ENCODE measurements at places on chromosomes 11 and 22.

DNA sequence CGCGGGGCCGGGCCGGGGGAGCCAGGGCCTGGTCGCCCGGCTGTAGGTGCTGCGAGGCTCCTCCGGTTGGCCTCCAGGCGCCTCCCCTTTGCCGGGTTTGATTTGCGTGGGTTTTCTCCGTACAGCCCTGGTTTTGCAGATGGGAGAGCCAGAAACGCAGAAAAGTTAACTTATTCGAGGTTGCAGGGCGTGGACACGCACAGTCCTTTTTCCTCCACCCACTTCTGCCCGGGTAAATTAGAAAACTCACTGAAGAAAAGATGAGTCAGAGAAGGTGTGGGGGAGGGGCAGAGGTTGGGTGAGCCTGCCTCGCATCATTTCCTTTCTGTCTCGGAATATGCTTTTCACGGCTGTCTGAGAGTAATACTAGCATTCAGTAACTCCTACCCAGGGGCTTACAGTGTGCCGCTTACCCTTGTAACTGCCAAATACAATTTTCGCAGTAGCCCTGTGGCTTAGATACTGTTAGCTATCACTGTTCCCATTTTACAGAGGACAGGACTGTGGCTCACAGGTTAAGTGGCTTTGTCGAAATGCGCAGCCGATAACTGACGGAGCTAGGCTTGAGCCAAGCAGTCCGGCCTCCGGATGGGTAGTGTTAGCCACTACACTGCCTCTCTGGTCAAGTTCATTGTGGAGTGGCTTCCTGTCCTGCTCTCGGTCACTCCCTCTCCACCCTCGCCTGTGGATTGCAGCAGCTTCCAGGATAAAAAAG, 812 bp downstream of the FADD start:
- peak; percentile 92 for DNase-seq

GRCh38 chr11:27926981-27927481, 180.9 kb downstream of the KIF18A start:
- no peak for DNase-seq

GRCh38 chr22:43273902-43274484, 69.2 kb downstream of the SCUBE1 start:
- DNase-seq = peak; percentile 51

GRCh38 chr22:22770280-22770871, 117.2 kb upstream of the IGLL5 start:
- peak; percentile 77 for DNase-seq

GRCh38 chr11:113546757-113547507, 71.7 kb upstream of the DRD2 start:
- no peak for DNase-seq

DNA sequence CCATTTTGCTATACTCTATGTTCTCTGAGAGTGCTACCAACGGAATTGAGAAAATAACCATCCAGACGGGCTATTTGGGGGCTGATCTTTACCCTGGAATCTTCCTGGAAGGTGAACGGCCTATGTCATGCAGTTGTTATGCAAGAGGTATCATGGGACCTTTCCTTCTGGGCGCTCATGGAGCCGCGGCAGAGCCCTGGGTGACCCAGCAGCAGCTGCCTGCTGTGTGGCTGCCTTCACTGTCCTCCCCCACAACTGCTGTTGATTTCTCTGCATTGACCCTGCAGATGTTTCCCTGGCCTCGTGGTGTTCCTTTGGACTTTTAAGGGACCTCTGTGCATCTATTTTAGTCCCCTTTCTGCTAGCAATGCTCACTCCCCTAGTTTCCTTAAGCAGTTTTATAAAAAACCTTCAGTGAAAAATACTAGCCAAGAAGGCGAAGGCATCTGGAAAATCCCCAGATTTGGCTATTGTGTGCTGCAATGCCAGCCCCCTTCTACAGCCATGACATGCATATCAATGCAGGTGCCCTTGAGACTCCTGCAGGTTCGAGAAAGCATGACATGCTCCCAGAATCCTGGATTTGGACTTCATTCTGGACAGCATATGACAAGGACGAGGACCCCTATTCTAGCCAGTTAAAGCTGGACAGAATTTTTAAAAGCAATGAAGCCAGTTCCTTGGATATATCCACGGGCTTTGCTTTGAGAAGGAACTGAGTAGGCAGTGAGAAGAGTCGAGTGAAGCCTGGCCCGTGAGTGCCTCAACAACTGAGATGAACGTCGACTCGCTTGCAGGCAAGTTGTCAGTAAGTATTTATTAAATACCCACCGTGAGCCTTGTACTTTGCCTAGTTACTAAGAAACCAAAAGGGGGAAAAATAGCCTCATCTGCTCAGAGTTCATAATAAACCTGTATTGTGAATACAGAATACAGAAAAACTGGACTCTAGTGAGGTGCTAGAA, at the start of gene SLC25A18:
Gene SLC25A18, plus strand, starts transcription at position 593 of the 965 bp plus-strand sequence. CDS start 16,447 bp downstream, outside the sequence.
- no peak for DNase-seq

- no peak for DNase-seq
These were observed 914.5 kb downstream of the METTL15 start for GRCh38 chr11:29022676-29023075.

DNA sequence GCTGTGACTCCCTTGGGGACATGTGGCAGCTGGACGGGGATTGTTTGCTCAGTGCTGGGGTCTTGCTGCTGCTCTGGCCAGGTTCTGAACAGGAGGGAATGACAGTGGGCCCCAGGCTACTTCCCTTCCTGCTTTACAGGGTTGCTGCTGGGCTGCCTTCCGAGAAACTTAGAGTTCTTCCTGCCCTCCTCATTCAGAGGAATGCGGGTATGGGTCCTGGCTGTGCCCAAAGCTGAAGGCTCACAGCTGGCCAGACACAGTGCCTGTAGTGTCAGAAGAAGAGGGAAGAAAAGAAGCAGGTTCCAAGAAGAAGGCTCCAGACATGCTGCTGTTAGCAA, 108.3 kb upstream of the PARVA start:
- DNase-seq = no peak

GRCh38 chr22:50032109-50032871, 19.7 kb upstream of the IL17REL start:
- no peak for DNase-seq

- no peak for DNase-seq
These were observed 23.2 kb downstream of the MEI1 start for GRCh38 chr22:41722496-41722895.

- DNase-seq = no peak
These were observed 2.4 kb upstream of the TNNT3 start for GRCh38 chr11:1916986-1917522.

DNA sequence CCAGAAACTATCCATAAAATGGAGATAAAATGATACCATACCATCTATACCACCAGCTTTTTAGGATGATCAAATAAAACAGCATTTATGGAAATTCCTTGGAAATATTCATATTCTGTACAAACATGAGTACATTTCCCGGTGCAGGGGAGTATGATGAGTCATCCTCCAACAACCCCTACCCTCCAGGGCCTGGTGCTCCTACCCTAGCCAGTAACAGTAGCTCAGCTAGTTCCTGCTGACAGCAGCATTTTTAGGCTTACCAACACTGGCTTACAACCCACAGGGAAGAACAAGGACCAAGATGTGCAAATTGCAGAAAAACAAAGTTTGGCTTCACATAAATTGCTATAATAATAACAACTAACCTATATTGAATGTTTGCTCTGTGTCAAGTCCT, 406.2 kb upstream of the CADM1 start:
- DNase-seq = no peak

DNA sequence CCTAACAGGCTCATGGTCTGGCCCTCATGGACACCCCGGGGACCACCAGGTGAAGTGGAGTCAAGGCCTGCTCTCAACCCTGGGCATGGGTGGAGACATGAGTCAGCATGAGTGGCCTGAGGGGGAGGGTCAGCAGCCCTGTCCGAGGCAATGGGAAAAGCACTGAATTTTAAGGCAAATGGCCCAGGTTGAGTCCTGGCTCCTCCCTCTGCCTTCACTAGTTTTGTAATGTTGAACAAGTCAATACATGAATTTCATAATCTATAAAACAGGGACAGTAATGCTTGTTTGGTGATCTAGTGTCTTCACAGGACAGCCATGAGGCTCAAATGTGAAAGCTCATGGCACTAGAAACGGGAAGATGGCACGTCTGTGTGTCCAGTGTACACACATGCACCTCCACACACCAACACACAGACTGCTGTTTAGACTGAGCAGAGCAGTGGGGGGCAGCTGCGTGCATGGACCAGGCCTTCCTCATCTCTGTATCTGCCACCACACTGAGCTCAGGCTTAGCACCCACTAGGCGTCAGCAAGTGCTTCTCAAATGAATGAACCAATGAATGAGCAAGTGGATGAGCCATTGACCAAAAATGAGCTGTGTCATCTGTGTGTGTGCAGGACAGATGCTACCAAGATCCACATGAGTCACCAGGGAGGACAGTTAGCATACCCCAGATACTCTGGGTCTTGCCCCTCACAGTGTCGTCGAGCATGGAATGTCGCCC, 63.4 kb downstream of the NRXN2 start:
- DNase-seq = no peak

DNA sequence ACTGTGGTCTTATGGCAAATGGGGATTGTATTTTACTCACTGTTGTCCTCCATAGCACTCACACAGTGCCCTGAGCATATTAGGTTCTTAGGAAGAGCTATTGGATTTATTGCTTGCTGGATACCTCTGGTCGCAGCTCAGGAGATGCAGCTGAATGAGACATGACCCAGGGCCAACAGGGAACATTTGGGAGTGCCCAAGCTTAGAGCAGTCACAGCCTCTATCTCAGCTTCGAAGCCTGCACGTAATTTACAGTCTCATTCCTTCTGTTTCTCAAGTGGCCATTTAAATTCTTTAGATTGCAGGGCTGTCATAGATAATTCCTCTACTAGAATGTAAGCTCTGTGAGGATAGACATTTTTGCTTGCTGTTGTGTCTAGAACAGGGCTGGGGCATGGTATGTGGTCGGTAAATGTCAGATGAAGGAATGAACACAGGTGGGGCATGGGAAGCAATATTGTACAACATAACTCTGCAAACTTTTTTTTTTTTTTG, 192.8 kb downstream of the GRIK4 start:
- no peak for DNase-seq

- DNase-seq = no peak
These were observed 88.4 kb upstream of the RTL6 start for GRCh38 chr22:44586351-44586990.

DNA sequence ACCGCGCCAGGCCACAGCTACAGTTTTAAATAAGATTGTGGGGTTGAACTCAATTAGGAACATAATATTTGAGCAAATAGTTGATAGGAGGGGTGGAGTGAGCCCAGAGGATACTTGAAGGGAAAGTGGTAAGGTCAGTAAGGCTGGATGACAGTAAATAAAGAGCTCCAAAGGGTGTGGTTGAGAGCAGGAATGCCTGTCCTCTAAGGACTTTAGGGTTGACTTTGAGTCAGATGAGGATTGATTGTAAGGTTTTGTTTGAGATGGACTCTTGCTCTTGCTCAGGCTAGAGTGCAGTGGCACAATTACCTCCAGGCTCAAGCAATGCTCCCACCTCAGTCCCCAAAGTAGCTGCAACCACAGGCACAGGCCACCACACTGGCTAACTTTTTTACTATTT, 2.4 kb downstream of the FOXR1 start:
- no peak for DNase-seq

- no peak for DNase-seq
These were observed at the start of gene KCNC1 for GRCh38 chr11:17734418-17734911. Gene KCNC1 (plus strand): TSS chr11:17734781. CDS start chr11:17736003, 1,222 bp downstream.

DNA sequence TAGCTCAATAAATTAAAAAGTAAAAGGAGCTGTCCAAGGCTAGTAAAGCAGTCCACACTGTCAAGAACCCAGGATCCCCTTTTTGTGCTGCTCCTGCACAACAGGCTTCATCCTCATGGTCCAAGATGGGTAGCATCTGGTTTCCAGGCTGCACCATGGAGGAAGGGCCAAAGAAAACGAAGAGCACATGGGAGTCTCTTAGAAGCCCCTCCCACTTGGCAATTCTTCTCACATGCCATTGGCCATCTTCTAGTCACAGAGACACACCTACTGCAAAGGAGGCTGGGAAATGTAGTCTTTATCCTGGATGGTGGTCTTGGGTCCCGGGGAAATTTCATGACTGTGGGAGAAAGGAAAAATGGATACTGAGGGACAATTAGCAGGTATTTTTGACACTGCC, 37.8 kb downstream of the PRR5L start:
- DNase-seq = no peak

DNA sequence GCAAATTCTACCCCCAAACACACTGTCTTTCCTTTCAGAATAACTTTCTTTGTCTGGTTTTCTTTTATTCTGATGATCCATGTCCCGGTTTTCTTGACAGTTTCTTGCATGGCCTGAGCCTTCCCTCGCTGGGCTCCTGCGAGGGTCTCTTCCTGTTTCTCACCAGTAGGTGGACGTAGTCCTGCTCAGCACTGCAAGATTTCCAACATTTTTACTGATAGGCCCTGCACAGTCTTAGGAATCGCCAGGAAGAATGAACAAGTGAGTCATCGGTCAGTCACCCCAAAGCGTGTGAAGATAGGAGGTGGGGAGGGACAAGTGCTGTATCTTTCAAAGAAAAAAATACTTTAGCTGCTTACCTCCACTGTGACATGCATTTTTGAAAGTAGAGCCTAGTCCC, 16.9 kb upstream of the KIRREL3 start:
- DNase-seq = no peak

- DNase-seq = no peak
These were observed 6.0 kb upstream of the TMEM218 start for GRCh38 chr11:125117429-125117828.
